ENCODE measurements at places on chromosomes 1 and 21.

DNA sequence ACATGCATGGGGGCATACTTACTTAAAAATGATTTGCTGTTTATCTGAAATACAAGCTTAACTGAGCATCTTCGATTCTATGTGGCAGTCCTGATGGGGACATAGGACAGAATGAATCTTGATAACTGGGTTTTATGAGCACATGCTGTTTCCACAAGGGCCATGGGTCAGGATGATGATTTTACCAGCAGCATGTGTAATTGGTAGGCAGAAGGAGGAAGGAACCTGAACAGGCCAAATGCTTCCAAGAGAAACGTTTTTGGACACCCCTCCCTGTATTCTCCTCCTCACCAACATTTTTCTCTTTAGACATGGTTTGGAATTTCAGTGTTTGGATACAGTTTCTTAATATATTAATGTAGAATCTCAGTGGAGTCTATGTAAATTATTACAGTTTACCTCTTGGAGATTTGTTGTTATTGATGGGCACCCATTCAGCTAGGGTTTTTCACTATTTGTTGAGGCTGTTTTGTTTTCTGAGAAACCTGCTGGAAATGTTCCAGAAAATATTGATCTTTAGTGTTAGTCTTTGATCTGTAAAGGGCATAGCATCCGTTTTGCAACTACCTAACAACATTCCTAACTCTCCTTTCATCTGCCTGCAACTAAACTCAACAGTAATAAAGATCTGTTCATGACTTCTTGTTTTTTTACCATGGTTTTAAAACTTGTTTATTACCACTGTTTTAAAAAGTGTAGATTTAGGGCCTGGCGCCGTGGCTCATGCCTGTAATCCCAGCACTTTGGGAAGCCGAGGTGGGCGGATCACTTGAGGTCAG lies 42.0 kb downstream of the TBCE start:
- DNase-seq, result no peak

DNA sequence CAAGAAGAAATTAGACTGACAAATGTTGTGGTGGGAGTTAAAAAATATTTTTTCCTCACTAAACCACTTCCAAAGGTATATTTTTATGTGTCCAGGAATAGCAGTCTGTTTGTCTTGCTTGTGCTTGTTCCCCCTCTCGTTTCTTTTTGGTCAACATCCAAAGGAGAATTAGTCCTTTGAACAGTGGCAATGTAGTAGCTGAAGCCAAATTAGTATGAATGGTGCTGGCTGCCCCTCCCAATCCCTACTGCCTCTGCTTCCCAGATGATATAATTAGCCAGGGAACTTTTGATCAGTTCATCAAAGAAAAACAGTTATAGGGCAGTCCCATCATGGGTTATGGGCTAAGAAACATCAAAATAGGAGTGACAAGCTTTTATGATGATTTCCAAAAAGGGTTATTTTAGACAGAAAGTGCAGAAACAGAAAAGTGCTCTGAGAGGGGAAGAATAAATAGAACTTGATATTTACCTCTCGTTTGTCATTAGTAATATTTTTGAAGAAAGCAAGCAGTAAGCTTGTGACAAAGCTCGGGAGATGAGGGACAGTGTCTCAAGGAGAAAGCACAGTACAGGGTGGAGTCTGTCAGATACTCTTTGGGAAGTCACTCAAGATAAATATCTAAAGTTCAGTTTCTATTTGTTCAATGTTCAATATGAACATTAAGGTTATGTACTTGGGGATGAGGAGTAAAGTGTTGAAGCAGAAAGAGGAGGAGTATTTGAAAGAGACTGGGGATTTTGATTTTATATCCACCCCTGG lies 239.1 kb downstream of the HLX start:
- peak; percentile 4 for DNase-seq

DNA sequence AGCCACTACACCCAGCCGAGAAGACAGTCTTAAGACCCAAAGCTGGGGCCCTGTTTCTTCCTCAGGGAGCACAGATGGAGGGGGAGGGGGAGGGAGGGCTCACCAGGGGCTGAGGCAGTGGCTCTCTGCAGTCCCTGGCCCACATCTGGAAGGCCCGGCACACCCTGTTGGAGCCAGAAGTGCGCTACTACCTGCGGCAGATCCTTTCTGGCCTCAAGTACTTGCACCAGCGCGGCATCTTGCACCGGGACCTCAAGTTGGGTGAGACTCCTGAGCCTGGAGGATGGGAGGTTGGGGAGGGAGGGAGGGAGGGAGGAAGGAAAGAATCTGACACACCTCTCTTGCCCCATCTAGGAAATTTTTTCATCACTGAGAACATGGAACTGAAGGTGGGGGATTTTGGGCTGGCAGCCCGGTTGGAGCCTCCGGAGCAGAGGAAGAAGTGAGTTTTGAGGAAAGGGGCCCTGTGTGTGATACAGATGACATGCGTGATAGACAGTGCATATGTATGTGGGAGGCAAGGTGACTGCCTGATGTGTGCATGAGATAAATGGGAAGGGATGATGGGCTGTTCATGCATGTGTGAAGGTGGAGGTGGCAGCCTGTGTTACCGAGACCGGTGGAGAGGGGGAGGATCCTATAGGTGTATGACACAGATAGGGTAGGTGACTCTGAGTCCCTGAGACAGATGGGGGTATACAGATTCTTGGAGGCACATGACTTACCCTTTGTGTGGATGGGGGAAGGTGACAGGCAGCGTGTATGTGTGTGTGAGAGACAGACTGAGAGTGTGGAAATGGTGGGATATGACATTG lies 1.5 kb downstream of the PLK3 start:
- DNase-seq, result no peak

DNA sequence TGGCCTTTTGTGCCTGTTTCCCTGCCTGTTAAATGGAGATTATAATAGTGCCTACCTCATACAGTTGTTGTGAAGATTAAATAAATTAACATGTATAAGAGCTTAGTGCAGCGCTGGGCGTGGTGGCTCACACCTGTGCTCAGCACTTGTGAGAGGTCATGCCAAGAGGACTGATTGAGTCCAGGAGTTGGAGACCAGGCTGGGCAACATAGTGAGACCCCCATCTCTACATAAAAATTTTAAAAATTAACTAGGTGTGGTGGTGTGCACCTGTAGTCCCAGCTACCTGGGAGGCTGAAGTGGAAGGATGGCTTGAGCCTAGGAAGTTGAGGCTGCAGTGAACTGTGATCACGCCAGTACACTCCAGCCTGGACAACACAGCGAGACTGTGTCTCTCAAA lies 12.1 kb downstream of the CAMK2N1 start:
- no peak for DNase-seq

DNA sequence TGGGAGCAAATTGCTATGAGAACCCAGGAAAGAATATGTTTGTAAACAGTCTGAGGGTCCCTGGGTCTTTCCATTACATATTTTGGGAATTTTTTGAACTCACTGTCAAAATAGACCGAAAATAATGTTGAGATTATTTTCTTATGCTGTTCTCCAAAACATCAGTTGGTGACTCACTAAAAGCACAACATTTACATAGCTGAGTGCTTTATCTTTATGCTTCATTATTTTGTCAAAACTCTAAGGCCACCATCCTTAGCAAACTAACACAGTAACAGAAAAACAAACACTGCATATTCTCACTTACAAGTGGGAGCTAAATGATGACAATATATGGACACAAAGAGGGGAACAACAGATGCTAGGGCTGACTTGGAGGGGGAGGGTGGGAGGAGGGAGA lies 459.3 kb downstream of the ADGRL2 start:
- peak; percentile 44 for DNase-seq

DNA sequence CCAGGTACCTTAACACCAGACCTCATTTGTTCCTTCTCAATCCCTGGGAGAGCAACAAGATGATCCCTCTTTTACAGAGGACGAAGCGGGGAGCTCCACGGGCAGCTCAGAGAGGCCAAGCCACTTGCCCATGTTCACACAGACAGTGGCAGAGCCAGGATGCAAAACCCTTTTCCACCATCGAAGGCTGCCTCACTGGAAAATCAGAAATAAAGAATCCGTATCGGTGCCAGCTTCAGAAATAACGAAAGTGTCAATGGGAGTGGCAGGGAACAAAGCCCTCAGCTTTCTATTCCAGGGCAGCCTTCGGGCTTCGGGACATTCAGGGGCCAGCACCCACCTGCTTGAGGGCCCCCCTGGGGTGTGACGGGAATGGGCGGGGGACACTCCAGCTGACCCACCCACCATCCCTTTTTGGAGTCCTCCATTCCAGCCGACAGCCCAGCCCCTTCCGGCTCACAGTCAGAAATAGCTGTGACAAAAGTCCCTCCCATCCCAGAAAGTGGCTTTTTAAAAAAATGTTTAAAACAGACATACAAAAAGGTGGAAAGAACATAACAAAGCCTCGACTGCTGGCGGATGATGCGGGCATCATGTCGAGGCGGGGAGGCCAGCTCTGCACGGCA lies 6.0 kb downstream of the IFFO2 start:
- no peak for DNase-seq

- no peak for DNase-seq
These were observed 697.9 kb downstream of the USP25 start for GRCh38 chr21:16427587-16428087.

DNA sequence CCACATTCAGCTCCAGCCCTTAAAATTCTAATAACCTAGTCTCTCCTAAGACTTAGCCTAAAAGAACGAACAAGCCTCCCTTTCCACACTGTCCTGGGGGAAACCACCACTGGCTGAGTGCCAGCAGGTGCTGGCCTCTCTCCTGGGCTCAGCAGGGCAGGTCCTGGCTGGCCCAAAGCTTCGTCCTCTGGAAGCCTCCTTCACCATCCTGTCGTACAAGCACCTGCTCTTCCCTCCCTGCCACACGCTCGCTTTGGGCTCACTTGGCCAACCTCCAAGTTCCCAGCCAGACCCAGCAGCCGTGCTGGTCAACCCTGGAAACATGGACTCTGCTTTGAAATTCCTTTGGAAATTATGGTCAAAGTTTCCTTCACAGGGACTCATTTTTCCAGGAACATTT lies 58.2 kb upstream of the SLC25A33 start:
- DNase-seq, result no peak

GRCh38 chr1:119279456-119280381 lies 88.9 kb upstream of the HAO2 start:
- DNase-seq, result peak; percentile 87

DNA sequence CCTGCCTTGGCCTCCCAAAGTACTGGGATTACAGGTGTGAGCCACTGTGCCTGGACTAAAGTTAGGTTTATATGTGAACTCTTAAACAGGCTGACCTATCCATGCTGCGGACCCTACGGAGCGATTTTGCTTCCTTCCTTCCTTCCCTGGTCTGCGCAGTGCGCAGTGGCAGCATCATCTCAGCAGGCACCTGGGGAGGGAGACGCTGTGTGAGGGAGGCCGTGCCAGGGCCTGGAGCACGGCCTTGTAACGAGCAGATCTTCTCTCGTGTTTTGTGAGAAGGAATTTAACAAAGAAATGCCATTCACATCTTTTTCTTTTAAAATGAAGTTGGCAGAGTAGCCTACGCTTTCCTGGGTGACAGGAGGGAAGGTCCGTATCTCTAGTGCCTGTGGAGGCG lies 45.8 kb downstream of the PKNOX1 start:
- DNase-seq, result no peak

GRCh38 chr1:246281639-246282038 lies 225.4 kb downstream of the SMYD3 start:
- DNase-seq, result no peak

DNA sequence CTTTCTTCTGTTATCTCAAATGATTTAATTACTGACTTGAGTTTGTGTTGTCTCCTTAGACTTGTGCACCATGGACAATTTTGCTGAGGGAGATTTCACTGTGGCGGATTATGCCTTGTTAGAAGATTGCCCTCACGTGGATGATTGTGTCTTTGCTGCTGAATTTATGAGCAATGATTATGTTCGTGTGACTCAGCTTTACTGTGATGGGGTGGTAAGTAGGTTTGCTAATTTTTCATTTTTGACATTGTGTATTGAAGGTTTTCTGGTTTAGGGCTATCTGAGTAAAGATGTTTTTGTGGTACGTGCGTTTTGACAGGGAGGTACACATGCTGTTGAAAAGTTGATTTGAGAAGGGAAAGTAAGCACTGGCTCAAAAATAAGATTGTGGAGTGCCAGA lies 14.1 kb downstream of the TTC3 start:
- peak; percentile 68 for DNase-seq

GRCh38 chr1:231170875-231171274 lies 9.0 kb downstream of the TRIM67 start:
- DNase-seq, result no peak

DNA sequence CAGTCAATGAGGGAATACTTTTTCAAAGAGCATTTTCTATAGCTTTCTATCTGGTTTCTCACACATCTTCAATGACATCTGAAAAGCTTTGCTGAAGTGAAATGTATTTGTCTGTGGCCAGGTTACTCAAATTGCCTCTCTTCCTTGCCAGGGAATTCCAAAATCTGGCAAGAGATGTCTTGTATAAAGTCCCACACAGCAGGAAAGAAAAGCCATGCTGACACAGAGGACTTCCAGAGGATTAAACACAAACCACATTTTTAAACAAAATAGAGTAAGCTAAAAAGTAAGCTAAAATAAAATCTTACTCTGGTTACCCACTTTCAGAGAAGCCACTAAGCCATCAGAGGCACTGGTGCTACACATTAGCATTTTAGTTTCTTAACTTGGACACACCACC lies 93.1 kb upstream of the BCAR3 start:
- no peak for DNase-seq

DNA sequence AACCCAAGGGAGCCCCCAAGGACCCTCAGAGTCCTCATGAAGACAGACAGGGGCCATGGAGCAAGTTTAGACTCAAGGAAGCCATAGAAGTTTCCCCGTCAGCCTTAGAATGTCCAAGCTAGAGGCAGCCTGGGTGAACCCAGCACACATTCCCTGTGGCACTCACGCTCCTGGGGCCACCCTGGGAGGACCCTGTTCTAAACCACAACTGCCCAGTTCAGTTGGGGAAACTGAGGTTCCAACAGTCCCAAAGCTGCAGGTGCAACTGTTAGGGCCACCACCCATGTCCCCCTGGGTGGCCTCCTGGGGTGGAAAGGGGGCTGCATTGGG lies 9.3 kb downstream of the WNT3A start:
- DNase-seq, result no peak

- no peak for DNase-seq
These were observed 577.3 kb downstream of the AJAP1 start for GRCh38 chr1:5231541-5232315.

DNA sequence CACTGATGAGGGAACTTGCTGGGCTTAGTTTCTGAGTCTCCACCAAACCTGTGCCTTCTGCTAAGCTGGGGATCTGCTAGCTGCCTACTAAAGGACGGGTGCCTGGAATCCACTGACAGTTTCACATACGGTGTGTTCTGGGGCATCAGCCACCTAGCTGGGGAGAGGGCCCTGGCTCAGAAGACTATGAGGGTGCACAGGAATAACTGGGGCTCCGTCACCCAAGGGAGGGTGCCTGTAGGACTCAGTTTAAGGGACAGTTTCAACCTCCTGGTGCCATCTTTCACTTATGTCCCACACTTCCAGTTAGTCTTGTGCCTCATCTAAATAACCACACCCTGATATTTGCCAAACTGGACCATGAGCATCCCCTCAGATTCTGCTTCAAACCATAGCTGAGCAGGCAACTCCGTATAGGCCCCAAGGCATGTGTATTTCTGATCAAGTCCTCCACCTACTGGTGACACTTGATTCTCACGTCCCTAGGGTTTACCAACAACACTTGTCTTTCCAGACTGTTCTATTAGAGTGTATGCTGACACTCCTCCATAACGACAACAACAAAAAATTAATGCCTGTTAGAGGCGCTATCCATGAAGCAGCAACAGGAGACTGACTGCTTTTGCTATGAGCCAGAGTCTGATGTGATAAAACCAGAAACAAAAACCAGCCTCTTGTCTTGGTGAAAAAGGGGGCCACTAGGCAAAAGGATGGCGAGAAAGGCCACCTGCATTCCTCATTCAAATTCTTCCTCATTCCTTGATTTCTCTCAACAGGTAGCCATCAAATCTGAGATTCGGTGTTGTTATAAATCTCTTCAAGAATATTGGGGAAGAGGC lies 55.0 kb upstream of the PAXBP1 start:
- peak; percentile 55 for DNase-seq
